ENCODE measurements at places on chromosomes 12 and 14.

DNA sequence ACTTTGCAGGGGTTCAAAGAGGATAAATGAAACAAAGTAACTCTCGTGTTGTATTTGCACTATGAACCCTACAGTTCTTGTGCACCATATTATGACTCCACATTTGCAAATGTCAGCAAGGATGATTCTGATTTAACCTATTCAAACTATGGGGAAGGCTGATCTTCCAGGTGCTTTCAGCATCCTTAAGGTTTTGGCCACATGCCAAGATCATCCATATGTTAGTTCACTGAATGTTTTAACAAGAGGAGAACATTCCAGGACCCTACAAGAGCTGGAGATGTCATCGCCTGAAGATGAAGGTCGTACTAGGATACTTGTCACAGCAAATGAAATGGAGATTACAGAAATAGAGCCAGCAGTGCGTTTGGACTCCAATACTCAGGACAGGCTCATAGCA is 114.2 kb downstream of the DHRS2 start:
- DNase-seq, result no peak

DNA sequence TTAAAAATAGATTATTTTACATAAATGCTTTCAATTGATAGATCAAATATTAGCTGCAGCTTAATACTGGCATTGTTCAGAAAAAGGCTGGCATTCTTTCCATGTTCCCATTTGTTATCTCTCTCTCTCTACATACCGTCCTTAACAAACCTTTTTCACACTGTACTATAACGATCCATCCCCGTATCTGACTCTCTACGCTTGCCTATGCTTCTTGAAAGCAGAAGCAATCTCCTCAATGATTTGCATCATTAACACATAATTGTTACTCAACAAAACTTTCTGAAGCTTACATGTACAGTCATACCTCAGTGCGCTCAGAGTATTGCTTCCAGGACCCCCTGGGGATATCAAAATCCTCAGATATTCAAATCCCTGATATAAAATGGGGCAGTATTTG is 89.7 kb downstream of the TMTC1 start:
- no peak for DNase-seq

- DNase-seq, result no peak
Observed at GRCh38 chr14:98999901-99000300, 272.1 kb downstream of the BCL11B start.

GRCh38 chr12:71846322-71846940 is 6.9 kb downstream of the TBC1D15 start:
- no peak for DNase-seq

DNA sequence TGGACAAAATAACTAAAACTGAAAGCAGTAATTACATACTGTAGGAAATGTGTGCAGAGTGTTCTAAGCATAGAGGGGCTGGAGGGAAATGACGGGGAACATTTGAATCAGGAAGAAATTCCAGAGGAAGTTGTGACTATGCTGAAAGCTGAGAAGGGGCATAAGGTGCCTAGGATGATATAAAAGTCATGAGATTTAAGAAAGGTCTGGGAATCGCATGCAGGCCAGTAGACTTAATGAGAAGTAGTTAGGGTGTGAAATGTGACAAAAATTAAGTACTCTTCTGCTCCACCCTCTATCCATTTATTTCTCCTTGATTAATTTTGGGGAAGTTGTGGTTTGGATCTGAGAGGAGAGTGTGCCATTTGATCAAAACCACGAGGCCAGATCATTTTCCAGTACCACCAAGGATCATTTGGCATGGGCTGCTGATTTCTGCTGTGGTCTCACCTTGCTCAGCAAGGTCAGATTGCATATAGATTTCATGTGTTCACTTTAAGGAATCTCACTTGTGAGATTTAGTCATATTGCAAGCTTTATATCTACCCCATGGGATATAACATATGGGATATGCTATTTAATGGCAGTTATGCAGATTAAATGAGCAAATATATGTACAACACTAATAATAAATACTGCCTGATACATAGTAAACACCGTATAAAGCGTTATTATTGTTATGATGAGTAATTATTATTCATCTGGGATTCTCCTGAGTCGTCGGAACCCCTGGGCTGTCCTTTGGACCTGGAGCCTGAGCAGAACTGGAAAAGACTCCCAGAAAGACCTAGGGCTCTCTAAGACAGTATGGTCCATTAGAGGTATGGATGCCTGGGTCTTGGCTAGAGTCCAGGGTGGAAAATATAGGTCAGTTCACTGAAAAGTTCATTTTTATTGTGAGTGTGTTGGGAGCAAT is 72.3 kb downstream of the SRGAP1 start:
- no peak for DNase-seq

DNA sequence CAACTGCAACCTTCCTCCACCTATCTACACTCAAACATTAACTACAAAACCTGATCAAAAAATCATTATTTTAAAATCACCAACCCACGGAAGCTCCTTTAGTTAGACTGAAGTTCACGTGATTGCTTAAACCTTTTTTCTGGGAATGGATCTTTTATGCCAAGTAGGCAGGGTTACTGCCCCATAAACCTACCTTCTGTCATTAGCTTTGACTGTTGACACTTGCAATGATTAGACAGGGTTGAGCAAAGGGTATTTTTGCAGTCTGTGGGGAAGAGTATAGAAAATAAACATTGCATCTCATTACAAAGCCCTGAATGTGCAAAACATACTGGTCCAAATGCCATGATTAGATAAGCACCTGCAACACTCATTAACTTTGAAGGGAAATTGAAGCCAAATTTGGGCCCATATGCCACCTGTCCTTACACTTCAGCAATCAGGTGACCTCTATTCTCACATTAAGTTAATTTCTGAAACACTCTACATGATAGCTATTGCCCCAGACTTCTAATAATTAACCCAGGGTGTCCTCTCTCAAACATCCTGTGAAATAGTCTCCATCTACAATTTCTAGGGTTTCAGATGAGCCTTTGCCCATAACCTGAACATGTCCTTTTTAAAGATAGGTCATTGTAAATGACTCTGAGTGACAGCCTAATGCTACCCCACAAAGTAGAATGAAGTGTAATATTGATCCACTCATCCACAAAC is 156.0 kb upstream of the PLEKHG7 start:
- DNase-seq, result no peak

GRCh38 chr14:61417141-61417540 is 95.8 kb downstream of the PRKCH start:
- DNase-seq, result no peak
